ENCODE measurements at places on chromosomes 2 and 18.

- no peak for DNase-seq
These were observed 152.4 kb upstream of the SERPINE2 start for GRCh38 chr2:224191465-224191864.

DNA sequence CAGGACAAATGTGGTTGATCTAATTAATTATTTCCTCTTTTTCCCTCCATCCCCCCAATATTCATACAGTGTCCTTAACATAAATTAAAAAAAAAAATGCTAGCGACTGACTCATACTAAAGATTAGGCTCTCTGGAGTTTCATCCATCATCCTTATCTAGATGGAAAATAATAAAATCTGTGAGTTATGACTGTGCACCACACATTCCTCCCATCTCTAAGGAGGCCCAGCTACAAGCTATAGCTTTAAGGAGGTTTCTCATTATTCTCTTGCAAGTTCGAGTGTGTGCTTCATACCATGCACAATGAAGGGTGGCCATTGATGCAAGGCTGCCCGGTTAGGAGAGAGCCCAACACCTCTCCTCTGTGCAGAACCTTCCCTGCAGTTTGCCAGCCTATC, 77.3 kb downstream of the XDH start:
- no peak for DNase-seq

GRCh38 chr2:44562737-44563136, 201.0 kb downstream of the CAMKMT start:
- no peak for DNase-seq

GRCh38 chr2:26942543-26943295, 27.7 kb upstream of the MAPRE3 start:
- DNase-seq: peak; percentile 22

- no peak for DNase-seq
These were observed 15.4 kb upstream of the PMAIP1 start for GRCh38 chr18:59884351-59884750.

- DNase-seq: peak; percentile 26
These were observed 4.0 kb upstream of the MREG start for GRCh38 chr2:216017365-216017764.

DNA sequence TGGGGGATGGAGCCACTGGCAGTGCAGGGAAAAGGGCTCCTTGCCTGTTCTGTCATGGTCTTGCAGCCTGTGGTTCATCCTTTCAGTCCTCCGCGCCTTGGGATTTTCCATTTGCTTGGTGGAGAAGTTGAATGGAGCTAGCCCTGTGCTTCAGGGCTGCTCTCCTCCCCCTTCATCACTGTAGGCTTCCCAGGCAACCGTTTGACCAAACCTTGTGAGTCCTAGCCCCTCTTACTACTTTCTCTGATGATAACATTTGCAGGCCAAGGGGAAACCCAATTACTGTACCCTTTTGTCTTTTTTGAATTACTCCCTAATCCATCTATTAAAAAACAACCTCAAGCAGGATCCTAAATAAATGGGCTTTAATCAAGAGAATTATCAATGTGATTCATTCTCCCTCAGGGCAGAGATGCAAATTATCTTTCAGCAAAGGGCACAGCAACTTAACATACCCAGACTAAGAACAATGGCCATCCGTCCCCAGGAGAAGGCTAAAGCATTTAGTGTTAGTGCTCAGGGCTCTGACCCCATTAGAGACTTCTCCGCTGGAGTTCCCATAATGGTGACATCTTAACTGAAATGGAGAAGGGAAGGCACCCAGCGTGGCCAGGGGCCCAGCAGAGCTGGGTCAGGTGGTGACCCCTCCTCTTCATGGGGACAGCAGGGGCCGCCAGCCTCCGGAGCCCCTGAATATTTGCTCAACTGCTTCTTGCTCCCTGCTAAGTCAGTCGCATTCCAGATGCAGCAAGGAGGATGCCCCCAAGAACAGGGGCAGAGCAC, 40.7 kb downstream of the RHOB start:
- DNase-seq: no peak

DNA sequence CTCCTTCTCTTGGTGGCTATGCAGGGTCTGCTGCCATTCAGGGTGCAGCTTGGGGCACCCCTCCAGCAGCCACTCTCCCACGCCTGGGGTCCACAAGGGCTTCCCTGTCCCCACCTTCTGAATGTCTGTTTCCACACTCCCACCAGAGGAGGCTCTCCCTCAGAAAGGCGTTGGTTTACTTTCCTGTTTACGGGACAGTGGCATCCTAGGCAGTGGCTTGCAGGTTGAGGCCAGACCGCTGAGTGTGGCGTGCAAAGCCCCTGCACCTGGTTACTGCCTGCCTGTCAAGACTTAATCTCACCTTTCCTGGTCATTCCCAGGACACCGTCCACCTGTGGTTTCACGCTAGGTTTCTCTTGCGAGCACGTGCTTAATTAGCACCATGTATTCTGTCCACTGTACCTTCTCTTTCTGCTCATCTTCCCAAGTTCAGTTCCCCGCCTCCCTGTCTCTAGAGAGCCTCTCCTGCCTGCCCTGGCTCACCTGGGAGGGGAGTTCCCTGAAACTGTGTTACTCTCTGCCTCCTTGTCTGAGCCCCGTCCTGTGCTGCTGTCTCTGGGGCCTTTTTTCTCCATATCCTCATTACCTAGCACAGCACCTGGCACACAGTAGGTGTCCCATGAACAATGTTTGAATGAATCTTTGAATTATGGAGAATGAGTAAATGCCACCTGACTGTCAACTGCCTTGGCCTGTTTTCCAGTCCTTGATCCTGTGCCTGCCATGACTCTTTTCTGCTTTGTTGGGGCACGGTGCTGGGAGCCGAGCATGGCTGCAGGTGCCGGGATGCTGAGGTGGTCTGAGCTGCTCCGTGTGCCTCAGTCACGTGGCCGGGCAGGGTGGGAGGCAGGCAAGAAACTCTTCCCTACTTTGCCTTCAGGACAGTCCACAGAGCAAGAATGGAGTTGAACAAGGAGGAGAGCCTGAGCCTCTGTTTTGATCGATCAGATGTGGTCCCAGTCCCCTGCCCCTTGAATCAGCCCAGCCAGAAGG, 56.4 kb downstream of the ARHGEF4 start:
- DNase-seq: no peak

GRCh38 chr2:218895326-218895725, 14.7 kb downstream of the WNT10A start:
- no peak for DNase-seq

GRCh38 chr2:206084870-206085741, 868 bp downstream of the INO80D start:
- DNase-seq: peak; percentile 22

DNA sequence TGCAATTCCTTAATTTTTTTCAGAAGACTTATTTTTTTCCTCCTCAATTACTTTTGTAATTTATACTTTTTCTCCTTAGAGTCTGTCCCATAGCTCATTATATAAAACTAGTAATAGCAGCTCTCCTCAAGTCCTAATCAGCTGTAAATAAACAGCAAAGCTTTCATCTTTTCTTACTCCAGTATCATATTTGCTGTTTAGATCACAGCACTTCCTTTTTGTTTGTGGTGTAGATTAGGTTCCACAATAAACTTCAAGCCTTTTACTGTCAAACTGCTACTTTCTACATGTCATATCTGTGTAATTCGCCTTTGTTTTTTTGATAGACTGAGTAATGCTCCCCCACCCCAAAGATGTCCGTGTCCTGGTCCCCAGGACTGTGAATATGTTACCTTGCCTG, 25.5 kb downstream of the GCG start:
- DNase-seq: no peak

Data from GDM1 (cell line).